ENCODE measurements at places on chromosomes 6 and 20.
A peak's percentile ranks its signal among the peaks of the same experiment; 100 is the strongest.

DNA sequence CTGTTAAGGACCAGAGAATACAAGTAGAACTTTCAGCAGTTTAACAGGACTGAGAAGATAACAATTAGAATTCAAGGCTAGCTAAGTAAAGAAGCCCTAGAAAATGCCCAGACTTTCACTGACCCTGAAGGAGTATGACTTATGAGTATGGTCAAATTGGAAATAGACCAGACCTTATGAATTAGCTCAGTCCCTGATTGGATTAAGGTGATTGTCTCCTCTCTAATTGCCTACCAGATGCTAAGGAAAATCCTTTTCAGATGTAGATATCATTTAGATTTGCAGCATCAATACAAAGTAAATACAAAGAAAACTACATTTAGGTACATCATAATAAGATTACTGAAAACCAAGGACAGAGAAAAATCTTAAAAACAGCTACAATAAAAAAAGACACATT is 58.9 kb downstream of the CNR1 start:
- DNase-seq: no peak

- no peak for DNase-seq
These were observed 3.8 kb downstream of the PEX7 start for GRCh38 chr6:136826216-136826615.

GRCh38 chr20:40743141-40743775 is 54.2 kb upstream of the MAFB start:
- no peak for DNase-seq

- no peak for DNase-seq
These were observed 374.1 kb upstream of the SULF2 start for GRCh38 chr20:48159145-48160008.

DNA sequence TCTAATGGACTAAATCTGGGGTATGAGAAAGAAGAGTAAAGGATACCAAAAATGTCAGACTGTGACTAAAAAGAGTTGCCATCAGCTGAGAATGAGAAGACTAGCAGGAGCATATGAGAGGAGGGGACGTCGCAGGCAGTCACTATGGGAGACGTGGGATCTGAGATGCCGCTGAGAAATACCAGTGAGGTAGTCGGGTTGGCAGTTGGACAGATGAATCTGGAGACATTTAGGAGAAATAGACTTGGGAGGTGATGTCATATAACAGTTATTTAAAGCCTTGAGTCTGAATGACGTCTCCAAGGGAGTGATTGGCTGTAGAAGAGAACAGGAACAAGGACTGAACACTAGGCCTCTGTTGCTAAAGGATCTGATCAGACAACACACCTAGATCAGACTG is 51.5 kb upstream of the TRIM26 start:
- peak; percentile 72 for DNase-seq

- DNase-seq: no peak
These were observed 27.5 kb downstream of the HLA-F start for GRCh38 chr6:29750709-29751108.

GRCh38 chr6:114282292-114282691 is 60.5 kb downstream of the HS3ST5 start:
- DNase-seq: peak; percentile 71

DNA sequence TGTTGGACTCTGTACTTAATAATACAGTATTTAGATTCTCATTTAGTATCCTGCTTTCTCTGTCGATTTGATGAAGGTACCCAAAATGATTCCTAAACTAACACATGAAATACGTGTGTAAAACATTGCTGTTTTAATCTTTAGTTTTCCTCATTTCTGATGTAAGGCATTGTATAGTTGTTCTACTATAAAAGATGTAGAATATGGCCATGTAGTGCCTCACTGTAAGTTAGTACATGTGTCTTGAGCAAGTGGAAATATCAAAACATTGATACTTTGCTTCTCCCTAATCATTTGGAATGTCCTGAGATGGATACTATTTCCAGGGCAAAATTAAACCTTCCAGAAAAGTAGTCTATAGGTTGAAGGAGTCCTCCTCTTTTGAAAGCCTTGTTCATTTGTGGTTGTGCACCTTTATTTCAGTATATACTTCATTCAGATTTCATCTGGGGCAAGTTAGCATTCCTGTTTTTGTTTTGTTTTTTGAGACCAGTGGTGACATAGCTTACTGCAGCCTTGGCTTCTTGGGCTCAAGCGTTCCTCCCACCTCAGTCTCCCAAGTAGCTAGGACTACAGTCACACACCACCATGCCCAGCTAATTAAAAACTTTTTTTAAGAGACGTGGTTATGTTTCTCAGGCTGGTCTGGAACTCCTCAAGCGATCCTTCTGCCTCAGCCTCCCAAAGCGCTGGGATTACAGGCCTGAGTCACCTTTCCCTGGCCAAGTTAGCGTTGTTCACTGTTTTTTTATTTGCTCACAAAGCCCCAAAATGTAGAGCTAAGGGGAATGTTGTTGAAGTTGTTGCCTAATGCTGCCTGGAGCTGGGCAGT is 11.6 kb downstream of the SRSF3 start:
- peak; percentile 23 for DNase-seq

GRCh38 chr20:38872036-38872435 is 54.2 kb upstream of the FAM83D start:
- no peak for DNase-seq

GRCh38 chr6:3693831-3694230 is 57.7 kb downstream of the PXDC1 start:
- DNase-seq: peak; percentile 30

DNA sequence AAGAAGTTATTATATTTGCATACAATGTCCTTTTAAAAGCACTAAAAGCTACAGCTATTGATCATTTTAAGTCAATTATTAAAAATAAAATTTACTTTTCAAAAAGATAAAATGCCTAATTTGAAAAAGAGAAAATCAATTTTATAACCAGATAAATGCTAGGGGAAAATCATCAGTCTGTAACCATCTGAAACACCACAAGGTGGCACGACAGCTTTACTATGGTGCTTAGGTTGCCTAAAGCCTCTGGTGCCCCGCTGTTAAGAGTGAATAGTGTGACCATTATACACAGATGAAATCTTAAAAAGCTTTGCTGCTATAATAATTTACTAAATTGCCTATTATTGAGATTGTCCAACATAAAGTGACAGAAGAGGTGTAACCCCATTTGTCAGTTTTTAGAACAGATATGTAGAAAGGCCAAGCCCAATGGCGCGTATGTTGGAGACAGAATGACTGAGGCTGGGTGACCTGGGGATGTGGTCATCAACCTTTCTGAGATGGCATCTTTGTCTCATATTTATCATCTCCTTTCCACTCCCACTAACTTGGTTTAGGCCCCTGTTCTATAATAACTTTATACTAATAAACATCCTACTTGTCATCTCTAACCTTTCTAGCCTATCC is 100.8 kb downstream of the MOXD1 start:
- DNase-seq: peak; percentile 77

- DNase-seq: no peak
These were observed 564.8 kb downstream of the UTRN start for GRCh38 chr6:144849920-144850319.

DNA sequence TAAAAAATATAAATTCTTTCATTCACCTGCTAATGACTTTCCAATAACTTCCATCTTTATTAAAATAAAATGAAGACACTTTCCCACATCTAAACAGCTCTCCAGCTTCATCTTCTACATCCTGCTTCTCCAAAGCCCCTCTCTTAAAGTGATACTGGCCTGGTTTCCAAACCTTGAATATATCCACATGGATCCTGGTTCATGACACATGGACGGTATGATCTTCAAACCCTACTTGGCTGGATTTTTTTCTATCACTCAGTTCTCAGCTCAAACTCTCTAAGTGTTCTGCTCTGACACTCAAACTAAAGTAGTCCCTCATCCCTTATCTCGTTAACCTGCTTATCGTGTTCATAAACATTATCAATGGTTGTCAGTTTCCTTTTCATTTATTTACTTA is 128.2 kb downstream of the PAK5 start:
- no peak for DNase-seq

GRCh38 chr20:46720776-46721425 is 11.5 kb downstream of the SLC2A10 start:
- no peak for DNase-seq

GRCh38 chr6:33577106-33577535 is 3.0 kb downstream of the BAK1 start:
- no peak for DNase-seq

Data from astrocyte of the hippocampus (primary cell).